Forelimb muscle (tissue), 1 donor: ENCODE measurements at places on chromosomes 4 and X. TPM values are rescaled to one million over a fixed set of nuclear protein-coding genes. Genes with fewer than 3 reads are reported as not detected.

DNA sequence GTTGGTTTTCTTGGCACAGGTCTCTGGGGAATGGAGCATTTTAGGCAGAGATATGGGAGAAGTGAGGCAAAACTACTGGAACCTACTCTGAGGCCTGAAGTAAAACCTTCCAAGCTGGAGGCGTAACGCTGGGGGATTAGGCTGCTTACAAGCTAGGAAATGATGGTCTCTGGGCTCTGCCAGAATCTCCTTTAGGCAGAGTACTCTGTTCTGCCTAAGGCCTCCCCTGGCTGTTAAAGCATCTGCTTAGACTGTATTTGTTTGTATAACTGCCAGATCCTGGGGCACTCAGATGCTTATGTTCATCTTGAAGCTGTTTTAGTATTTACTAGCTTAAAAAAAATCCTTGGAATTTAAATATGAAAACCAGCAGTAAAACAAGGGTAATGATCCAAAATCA is 822.2 kb downstream of the RPA4 start:
- DNase-seq: no peak

DNA sequence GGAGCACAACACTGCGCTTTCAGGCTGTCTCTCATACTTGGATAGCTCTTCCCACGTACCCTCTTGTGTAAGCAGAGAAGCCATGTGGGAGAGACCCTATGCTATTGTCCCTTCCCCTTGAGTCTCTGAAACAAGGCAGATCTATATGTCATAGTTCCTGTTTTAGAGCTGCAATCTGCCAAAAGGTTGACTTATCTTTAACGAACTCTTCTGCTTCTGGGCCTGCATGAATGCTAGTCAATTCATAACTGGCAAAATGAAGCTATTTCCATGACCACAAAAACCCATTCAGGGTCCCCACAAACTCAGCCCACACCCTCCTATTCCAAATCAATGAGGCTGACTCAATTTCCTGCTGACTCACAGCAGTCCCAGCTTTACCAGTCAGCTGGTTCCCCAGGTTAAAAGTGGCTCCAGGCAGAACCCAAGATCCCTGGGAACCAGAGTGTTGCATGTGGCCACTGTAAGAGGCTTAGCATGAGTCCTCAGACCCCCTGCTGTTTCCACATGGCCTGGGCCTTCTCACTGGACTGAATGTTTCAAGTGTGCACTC is 25.3 kb upstream of the SOD3 start:
- no peak for DNase-seq

- DNase-seq: no peak
Observed at GRCh38 chrX:70030301-70030767, 19.4 kb downstream of the AWAT2 start.

Gene PRKG2
- polyA plus RNA-seq: 0.82 TPM

Gene ZNF157
- 0.35 TPM for polyA plus RNA-seq
